Tongue (tissue), 3 donors: ENCODE measurements at places on chromosomes 5 and 9. TPM values are rescaled to one million over a fixed set of nuclear protein-coding genes. Genes with fewer than 3 reads are reported as not detected.
A peak's percentile ranks its signal among the peaks of the same experiment; 100 is the strongest.

DNA sequence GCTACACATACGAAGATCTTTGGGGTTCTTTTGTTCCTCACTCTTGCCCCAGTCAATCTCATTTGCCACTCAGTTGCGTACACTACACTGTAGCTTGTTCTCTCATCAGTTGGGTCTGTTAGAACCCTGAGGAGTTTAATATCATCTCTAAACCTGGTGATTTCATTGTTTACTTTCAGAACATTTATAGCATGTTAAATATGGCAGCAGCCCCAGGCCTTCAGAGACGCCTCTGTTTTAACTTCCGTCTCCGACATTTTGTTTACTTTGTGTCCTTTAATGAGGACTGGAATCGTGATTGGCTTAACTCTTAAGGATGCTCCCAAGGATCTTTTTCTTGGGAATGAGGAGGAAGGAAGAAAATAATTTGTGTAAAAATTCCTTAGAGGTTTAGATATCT is 510.1 kb downstream of the NR2F1-AS1 start:
- DNase-seq, result no peak

GRCh38 chr5:81609810-81610375 is 141.0 kb downstream of the SSBP2 start:
- DNase-seq, result no peak

GRCh38 chr9:124849801-124850200 is 3.5 kb upstream of the WDR38 start:
- peak; percentile 67 for DNase-seq

DNA sequence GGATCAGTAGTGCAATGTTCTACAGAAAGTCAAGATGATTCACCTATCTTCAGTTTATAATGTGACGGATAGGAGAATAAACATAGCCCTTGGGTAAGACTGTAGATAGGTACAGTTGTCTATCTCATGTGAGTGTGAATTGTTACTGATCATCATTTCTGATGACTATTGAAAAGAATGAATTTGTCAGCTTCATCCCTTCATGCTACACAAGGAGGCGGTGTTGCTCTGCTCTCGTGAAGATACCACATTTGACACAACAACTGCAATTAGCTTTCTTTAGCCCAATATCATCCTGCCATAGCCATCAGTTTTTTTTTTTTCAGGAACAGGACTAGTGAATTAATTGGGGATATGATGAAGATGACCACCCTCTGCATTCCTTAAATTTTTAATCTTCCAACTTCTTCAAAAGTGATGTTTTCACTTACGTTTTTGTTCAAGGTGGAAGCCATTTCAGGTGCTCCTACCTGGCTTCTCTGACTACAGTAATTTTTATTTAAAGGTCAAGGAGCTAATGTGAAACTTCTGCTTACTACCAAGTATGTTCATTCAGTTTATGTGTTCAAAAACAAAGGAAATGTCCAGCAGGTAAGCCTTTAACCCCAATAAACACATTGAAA is 152.9 kb upstream of the MOCS2 start:
- peak; percentile 15 for DNase-seq

The TAF11L3 gene
- total RNA-seq, result not detected

DNA sequence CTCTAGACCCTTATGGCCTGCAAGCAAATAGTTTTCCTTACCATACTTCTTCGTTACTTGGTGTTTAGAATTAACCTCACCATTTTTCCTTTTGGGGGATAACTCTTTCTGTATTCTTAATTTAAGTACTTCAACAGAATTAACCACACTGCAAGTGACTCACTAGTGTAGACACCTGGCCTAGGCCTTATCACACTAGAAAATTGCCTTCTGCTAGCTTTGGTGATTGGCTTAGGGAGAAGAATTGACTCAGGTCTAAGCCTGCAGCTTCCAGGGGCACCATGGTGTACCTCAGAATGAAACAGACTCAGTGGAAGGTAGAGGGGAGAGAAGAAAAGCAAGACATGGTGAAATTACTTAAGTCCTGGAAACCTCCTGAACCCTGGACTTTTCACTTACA is 112.8 kb upstream of the HMHB1 start:
- no peak for DNase-seq

DNA sequence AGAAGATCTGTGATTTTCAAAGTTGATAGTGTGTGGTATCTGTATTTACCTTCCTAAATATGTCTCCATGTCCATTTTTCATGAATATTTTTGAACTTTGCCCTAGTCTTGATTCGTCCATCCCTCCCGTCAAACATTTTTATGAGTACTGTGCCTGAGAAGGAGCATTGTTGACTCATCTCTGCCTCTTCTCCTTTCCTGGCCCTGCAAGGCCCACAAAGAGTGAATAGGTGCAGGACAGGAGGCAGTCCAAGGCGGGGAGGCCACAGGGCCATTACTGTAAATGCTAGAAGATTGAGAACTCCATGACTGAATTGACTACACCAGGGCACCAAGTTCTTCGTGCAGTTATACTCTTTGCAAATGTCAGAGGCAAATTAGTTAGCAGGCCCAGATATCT is 200.9 kb downstream of the ZSWIM6 start:
- no peak for DNase-seq

DNA sequence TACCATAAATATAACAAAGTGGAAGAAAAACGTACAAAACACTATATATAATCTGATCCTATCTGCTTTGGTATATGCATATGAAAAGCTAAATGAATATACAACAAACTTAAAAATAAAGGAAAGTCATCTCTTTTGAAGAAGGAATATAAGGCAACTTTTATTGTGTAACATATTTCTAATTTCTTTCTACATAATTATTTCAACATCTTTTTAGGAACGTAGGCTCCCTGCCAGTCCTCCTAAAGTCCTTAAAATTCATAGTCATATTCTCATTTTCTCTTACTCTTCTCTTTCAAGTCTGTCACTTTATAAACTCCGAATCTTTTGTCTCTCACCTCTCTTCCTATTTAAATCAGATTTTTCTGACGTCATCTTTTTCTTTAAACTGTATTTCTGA is 9.6 kb downstream of the DEPDC1B start:
- DNase-seq, result no peak

The ABCA2 gene
- total RNA-seq, result 16.6 TPM

DNA sequence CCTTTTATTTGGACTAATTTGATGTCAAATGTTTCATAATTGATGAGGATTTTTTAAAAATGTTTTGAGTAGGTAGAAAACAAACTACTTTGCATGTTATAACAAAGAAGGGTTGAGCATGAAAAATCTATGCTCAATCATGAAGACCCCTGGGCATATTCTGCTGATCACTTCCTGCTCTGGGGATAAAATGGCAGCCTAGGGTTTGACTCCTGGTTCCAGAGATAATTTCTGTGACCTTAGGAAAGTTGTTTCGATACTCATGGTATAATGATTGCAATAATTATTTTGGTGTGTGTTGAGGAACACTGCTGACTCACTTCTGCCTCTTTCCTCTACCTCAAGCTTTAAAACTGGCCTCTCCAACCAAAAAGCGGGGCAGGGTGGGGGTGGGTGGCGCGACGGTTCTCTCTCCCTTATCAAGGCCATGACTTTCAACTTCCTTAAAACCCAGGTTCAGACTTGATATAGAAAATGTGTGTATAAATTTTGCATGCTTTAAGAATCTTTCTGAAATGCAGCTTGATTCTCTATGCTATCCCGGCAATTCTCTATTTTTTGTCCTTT is 6.0 kb upstream of the PIP5K1B start:
- no peak for DNase-seq

The IFNK gene
- not detected for total RNA-seq

The BNC2 gene
- total RNA-seq, result 25.8 TPM

DNA sequence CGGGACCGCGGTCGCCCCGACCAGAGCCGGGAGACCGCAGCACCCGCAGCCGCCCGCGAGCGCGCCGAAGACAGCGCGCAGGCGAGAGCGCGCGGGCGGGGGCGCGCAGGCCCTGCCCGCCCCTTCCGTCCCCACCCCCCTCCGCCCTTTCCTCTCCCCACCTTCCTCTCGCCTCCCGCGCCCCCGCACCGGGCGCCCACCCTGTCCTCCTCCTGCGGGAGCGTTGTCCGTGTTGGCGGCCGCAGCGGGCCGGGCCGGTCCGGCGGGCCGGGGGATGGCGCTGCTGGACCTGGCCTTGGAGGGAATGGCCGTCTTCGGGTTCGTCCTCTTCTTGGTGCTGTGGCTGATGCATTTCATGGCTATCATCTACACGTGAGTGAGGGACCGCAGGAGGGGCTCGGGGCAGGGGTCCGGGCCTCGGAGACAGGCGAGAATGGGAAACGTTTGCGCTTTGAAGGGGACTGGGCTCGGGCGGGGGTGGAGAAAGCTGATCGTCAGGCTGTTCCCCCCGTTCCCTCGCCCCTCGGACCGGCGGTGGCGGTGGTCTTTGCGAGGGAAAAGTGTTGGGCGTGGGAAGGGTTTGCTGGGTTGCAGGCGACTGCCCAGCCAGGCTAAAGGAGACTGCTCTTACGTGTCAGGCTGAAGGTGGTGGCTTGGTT is 457 bp downstream of the UGCG start:
- peak; percentile 86 for DNase-seq

The DDX4 gene
- not detected for total RNA-seq

The ZNG1E gene
- 40.8 TPM for total RNA-seq
